ENCODE measurements at places on chromosomes 11 and 22.
A peak's percentile ranks its signal among the peaks of the same experiment; 100 is the strongest.

DNA sequence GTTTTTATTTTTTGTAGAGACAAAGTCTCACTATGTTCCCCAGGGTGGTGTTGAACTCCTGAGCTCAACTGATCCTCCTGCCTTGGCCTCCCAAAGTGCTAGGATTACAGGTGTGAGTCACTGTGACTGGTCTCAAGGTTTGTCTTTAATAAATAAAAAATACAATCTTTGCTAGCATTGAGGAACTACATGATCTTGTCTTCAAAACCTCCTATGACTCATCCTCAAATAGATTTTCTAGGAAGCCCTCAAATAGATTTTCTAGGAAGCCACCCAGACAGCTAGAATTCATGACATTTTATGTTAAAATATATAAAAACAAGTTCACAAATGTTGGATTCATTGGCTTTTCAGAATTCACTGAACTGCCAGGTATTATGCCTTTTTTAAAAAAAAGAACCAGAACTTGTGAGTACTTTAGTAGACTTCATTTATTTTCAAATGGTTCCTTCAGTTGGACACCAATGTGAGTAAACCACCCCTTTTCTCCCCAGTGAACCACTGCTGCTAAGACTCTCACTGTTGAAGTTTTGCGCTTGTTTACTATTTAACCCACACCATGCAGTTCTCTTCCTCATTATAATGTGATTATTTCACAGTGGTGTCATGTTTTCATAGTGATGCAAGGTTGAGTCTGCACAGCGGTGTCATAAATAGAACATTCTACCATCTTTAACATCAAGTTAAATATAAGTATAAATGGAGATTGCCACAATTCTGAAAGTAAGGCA is 303.9 kb downstream of the CASP12 start:
- no peak for DNase-seq

- DNase-seq, result no peak
Measured at GRCh38 chr11:102111787-102112508, 1.7 kb downstream of the YAP1 start.

DNA sequence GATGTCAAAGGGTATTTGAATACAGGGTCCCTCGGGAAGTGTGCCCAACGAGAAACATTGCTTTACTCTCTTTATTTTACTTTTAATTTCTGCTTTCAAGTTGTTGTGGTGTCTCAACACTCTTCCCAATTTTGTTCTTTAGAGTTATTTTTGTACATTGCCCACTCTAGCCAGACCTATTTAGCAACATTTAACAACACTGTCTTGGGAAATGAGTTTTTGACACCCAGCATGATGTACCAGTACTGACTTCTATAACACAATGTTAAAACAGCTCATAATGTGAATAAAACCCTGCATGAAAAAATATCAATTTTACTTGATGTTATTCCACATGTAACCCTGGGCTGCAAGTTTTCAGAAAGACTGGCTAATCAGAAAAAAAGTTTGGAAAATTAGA is 350.2 kb upstream of the PITPNB start:
- DNase-seq, result no peak

DNA sequence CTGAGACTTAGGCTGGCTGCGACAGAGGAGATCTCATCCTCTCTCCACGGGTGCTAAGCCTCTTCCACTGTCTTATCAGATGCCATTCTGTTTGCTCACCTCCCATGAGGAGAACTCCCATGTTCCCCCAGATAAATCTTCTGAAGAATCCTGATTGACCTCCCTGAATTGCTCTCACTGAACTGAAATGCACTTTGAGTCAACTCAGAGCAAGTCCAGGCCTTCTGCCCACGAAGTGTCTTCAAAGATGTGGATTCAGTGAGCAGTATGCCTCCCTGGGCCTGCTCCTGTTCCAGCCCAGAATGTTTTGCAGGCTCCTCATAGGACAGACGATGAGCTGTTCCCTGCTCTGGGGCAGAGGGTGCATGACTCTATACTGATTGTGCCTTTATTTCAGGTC is 17.4 kb downstream of the TUB start:
- no peak for DNase-seq

GRCh38 chr11:11667056-11667455 is 45.3 kb upstream of the GALNT18 start:
- no peak for DNase-seq

DNA sequence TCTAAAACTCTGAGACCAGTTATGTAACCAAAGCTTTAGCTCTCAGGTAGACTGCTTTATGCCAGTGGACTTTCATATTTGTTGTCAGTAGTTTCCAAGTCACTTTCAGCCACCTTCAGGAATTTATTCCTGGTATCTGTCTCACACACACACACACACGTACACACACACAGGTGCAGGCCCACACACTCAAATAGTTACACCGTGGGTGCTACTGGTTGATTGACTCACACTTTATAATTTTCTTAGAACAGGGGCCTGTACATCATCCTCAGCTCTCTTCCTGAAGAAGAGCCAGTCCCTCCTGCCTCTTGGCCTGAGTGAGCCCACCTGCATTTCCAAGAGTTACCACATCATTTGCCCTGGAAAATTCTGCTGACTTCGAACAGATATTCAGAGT is 555.2 kb downstream of the SOX6 start:
- DNase-seq, result no peak

- DNase-seq, result peak; percentile 90
Measured at GRCh38 chr22:48105259-48105658, 1342.8 kb downstream of the TBC1D22A start.

DNA sequence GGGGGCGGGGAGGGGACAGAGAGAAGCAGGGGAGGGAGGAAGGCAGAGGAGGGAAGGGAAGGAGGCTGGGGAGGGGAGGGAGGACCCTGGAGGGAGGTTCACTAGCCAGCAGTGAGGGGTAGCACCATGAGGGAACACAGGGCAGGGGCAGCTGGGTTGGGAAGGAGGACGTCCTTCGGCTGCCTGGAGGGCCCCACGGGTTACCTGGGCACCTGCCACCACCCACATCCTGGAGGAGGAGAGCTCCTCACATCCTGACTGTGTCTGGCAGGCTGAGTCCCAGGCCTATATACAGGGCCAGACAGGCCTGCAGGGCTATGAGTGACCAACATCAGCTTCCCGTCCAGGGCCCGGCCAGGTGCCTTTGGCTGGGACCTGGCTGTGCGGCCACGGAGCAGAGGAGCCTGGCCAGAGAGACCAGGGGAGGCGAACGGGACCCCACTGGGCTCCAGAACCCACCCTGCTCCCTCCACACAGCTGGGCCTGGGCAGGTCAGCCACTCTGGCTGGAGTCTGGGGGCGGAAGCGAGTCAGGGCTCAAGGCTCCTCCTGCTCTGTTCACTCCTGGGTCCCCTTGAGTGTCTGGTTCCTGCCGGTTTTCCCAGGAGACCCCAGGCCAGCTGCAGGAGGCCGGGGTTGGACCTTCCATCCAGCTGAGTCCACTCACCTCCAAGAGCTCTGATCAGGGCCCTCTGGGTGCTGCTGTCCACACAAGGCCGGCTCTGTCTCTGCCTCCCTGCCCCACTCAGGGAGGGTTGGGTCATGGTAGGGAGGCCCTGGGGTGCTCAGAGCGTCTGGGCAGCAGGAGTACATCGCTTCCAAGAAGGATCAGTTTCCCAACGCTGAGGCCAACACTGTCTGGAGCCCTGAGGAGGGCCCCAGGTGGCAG is 677.7 kb downstream of the BRD1 start:
- peak; percentile 10 for DNase-seq

GRCh38 chr11:61447601-61448551 is 18.0 kb downstream of the SDHAF2 start:
- DNase-seq, result no peak

- no peak for DNase-seq
Measured at GRCh38 chr11:65917434-65918210, 1.2 kb downstream of the C11orf68 start.

DNA sequence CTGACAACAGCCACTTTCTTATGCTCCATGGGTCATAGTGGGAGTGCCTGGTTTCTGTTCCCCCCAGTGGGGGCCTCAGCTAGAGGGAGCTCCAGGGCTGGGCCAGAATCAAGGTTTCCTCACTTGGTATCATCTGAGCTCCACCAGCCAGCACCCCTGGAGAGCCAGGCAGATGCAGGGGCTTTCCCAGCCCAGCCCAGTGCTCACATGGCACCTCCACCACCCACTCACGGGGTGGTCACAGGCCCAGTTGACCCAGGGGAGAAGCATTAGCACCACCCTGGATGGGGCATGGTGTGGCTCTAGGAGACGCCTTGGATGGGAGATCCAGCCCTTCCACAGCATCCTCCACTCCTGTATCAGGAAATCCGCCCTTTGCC is 24.1 kb upstream of the WNT7B start:
- peak; percentile 4 for DNase-seq

- DNase-seq, result no peak
Measured at GRCh38 chr22:48752451-48753380, 1075.0 kb downstream of the BRD1 start.

DNA sequence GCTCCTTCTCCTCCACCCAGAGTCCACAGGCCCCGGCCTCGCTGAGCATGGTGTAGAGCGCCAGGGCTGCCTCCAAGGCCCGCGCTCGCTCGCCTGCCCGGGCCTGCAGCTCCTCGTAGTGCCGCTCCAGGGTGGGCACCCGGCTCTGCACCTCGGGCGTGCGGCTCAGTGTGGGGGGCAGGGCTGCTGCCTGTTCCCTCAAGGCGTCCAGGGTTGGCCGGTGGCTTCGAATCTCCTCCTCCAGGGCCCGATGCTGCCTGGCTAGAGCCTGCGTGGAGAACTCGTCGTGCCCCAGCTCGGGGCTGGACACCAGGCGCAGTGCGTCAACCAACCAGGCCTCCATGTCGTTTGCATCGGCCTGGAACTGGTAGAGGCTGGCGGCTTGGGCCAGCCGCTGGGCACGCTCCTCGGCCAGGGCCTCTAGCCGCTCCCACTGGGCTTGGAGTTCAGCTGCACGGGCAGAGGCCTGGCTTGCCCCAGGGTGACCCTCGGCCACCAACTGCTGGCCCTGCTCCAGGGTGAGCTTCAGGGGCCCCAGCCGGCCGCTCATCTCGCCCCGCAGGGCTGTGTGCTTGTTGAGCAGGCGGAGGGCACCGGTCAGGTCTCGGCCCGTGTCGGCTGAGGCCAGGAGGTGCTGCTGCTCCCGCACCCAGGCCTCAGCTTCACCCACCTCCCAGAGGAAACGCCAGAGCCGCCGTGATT is 24.2 kb downstream of the SPTBN2 start:
- DNase-seq, result no peak

- no peak for DNase-seq
Measured at GRCh38 chr11:58832056-58832645, 12.4 kb downstream of the GLYATL2 start.

GRCh38 chr22:24564376-24565058 is 8.7 kb downstream of the SNRPD3 start:
- no peak for DNase-seq

GRCh38 chr11:115674176-115674936 is 170.1 kb upstream of the CADM1 start:
- DNase-seq, result no peak

- no peak for DNase-seq
Measured at GRCh38 chr22:25509374-25509791, 55.1 kb upstream of the GRK3 start.

GRCh38 chr11:78370406-78371172 is 47.0 kb downstream of the GAB2 start:
- peak; percentile 56 for DNase-seq

DNA sequence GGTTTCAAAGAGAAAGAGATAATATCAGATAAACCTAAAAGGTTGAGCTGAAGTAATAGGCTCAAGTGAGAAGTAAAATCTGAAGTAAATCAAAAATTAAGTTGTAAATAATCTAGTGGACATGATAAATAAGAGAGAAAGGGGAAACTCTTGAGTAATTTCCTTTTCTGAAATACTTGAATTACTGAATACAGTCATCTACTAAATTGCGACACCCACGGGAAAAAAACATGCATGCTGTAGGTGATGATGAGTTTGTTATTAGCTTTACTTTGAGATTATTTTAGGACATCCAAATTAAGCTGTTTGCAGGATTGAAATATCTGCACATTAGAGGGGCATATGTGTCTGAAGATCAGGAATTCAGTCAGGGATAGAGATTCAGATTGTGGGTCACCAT is 50.0 kb upstream of the CARD18 start:
- no peak for DNase-seq

GRCh38 chr11:94127638-94128037 is 1.0 kb upstream of the PANX1 start:
- no peak for DNase-seq

DNA sequence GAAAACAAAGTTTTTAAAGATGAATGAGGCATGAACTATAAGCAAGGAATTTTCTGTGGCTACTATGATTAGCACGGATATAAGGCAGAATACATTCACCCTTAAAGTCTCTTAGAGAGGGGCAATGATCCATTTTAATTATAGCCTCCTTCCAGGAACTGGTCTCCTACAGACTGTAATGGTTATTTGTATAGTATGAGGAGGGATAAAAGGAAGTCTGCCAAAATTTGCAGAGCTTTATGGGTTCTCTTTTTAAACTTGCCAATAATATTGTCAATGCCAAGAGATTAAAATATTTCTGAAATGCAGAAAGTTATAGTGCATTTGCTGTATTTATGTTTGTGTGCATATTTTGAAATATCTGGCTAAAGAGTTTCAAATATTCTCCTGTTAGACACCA is 271.4 kb upstream of the LUZP2 start:
- no peak for DNase-seq

DNA sequence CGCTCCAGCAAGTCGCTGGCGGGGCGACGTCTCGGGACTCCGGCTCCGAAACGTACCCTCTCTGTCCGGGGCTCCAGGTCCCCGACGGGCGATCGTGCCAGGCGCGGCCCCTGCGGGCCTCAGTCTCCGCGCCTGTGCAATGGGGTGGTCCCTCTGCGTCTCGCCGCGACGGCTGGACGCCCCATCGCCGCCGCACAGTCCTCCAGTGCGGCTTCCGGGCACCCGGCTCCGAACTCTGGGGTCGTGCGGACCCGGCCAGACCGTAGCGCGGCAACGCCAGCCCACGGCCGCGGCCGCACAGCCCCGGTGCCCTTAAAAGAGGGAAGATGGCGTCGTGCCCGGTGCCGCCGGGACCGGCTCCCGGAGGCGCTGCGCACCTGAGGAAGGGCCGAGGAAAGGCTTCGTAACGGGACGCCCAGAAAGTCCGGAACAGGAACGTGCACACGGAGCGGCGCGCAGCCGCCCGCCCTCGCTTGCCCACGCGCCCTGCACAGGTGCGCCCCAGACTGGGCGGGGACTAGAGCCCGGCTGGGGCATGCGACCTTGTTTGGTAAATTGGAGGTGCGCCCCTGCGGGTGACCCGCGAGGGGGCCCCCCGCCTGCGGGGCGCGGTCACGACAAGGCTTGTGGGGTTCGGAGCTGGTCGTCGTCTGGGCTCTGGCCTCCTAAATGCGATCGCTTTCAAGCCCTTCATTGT is 525 bp downstream of the BIK start:
- peak; percentile 62 for DNase-seq

DNA sequence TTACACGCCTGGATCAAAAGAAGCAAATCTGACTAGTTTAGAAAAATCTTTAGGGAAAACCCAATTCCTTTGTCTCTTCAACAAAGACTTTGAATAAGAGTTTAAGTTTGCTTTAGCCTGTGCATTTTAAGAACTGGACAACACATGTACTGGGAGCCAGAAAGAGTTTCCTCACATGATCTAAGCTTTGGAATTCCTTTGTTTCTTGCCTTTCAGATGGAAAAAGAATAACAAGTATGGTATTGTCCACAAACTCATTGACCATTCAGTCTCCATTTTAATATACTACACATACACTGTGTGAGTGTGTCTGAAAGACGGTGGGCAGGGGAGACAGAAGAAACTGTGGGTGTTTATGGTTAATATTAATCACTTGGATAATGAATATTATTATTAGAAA is 205.6 kb downstream of the MAML2 start:
- DNase-seq, result no peak

Data from NCI-H2171 treated with DMSO at 0.1 percent for 48 hours (cell line).